ENCODE measurements at places on chromosomes 1 and 21. TPM values are rescaled to one million over a fixed set of nuclear protein-coding genes. Genes with fewer than 3 reads are reported as not detected.
A peak's percentile ranks its signal among the peaks of the same experiment; 100 is the strongest.

DNA sequence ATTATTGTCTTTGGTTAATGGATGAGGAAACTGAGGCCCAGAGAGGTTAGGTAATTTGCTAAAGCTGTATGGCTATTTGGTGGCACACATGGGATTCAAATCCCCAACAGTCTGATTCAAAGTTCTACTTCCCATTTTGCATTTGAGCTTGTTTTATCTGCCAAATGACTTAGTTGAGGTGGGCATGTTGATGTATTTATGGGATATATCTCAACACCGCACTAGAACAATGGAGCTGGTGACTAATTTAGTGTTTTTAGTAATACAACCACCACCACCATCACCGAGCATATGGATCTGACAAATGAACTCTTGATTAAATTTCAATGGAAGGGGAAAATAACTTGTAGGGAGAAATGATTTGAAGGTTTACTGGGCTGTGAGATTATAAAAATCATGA, 26.8 kb downstream of the THEM4 start:
- H3K27me3 ChIP-seq, result no peaks in the 10 kb centered on the region
- H3K36me3 ChIP-seq, result no peaks in the 10 kb centered on the region
- H3K4me1 ChIP-seq, result no peaks in the 10 kb centered on the region
- H3K27ac ChIP-seq, result no peak overlapping the region
- H3K4me3 ChIP-seq, result no peak overlapping the region
- no peak for DNase-seq

DNA sequence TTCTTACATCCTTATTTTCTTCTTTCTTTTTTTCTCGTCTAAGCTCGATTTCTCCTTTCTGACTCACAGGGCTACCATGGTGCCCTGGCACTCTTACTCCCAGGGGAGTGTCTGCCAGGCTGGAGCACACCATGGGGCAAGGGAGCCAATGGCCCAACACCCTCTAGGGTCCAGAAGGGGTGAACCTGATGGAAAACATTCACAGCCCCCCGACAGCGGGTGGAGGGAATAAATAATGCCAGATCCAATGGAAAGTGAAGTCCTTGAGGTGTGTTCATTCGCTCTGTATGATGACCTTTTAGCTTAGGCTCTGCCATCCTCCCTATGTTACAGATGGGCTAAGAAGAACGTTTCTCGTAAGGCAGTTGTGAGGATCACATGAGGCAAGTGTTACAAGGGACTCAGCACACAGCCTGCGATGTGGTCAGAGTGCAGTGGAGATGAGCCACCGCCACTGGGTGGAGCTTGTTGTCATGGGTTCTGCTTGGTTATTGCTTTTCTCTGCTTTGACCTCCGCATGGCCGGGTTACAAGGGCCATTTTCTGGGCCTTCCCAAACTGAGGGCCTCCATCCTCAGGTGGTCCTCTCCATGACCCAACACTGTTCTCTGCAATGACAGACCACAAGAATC, 3.5 kb upstream of the FCMR start:
- no peaks in the 10 kb centered on the region for H3K27me3 ChIP-seq
- peak overlapping the region; percentile 78 for H3K27ac ChIP-seq
- no peaks in the 10 kb centered on the region for H3K36me3 ChIP-seq
- no peak overlapping the region for H3K4me3 ChIP-seq
- peaks cover 40% of the 10 kb centered on the region for H3K4me1 ChIP-seq
- DNase-seq, result peak; percentile 81

DNA sequence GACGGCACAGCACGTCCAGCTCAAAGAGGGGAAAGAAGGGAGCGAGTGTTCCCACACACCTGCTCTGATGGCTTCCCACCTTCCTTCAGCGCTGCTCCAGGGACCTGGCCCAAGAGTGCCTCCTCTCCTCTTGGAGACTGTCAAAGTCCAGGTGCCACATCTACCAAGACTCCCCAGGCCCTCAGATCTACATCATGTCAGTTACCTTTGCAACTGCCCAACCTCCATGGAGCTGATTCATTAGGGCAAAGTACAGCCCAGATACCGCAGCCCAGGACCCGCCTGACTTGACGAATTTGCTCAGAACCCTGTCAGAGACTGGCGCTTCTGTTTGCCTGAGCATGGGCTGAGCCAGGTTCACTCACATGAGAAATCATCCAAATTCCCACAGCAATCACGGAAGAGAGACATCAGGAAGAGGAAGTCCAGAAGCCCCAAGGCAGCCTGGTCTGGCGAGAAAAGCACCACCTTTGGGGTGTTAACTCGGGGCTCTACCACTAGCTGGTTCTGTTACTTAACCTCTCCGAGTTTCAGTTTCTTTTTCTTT, at the start of gene SEC16B:
SEC16B (minus strand) TSS at position 234 of the 547 bp plus-strand sequence. CDS start 2,077 bp downstream, outside the sequence.
- DNase-seq, result peak; percentile 57
- no peaks in the 10 kb centered on the region for H3K4me1 ChIP-seq
- no peak within 1 kb of the TSS for H3K4me3 ChIP-seq
- peak within 1 kb of the TSS; percentile 55 for H3K27ac ChIP-seq
- H3K27me3 ChIP-seq, result no peaks in the 10 kb centered on the region

DNA sequence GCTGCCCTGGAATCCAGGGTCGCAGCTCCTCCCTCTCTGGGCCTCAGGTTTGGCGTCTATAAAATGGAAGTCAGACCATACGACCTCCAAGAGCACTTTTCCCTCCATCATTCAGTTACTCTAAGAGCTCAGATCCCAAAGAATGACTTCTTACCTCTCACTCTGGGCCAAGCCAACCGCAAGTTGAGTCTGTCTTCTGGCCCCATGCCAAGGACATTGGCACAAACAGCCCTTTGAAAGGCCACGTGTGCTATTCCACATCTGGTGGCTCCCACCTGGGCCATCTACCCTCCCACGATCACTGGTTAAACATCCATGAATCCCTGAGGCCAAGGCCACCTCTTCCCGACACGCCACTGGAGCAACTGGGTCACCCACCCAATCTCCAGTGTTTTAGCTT, 12.4 kb downstream of the SLC2A7 start:
- H3K27ac ChIP-seq, result no peak overlapping the region
- no peak for DNase-seq
- peaks cover 3% of the 10 kb centered on the region for H3K4me1 ChIP-seq
- no peaks in the 10 kb centered on the region for H3K36me3 ChIP-seq

DNA sequence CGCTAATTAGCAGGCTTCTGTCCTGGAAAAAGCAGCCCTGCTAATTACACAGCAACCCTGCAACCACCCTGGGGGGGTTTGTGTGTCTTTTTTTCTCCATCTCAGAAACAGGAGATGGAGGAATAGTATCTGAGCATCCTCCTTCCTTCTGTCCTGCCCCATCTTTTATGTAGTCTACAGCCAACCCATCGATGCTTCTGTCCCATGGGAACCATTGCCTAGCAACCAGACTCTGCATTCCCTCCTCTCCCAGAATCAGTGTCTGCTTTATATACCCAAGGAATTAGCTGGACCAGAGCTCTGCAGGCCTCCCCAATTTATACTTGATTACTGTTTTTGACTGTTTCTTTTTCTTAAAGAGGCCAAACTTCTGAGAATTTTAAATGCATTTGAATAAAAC, 35.1 kb downstream of the LRRC38 start:
- H3K27ac ChIP-seq, result no peak overlapping the region
- no peaks in the 10 kb centered on the region for H3K27me3 ChIP-seq
- H3K36me3 ChIP-seq, result no peaks in the 10 kb centered on the region
- H3K4me3 ChIP-seq, result no peak overlapping the region
- no peaks in the 10 kb centered on the region for H3K4me1 ChIP-seq
- DNase-seq, result no peak

GRCh38 chr1:24861821-24862727, 68.0 kb downstream of the RUNX3 start:
- peak overlapping the region; percentile 64 for H3K27ac ChIP-seq
- peak; percentile 73 for DNase-seq
- no peak overlapping the region for H3K4me3 ChIP-seq
- H3K4me1 ChIP-seq, result peaks cover 3% of the 10 kb centered on the region

- no peak overlapping the region for H3K27ac ChIP-seq
- DNase-seq, result no peak
- no peaks in the 10 kb centered on the region for H3K27me3 ChIP-seq
- H3K4me3 ChIP-seq, result no peak overlapping the region
Observed at GRCh38 chr1:177915641-177916040, 54.2 kb downstream of the SEC16B start.

DNA sequence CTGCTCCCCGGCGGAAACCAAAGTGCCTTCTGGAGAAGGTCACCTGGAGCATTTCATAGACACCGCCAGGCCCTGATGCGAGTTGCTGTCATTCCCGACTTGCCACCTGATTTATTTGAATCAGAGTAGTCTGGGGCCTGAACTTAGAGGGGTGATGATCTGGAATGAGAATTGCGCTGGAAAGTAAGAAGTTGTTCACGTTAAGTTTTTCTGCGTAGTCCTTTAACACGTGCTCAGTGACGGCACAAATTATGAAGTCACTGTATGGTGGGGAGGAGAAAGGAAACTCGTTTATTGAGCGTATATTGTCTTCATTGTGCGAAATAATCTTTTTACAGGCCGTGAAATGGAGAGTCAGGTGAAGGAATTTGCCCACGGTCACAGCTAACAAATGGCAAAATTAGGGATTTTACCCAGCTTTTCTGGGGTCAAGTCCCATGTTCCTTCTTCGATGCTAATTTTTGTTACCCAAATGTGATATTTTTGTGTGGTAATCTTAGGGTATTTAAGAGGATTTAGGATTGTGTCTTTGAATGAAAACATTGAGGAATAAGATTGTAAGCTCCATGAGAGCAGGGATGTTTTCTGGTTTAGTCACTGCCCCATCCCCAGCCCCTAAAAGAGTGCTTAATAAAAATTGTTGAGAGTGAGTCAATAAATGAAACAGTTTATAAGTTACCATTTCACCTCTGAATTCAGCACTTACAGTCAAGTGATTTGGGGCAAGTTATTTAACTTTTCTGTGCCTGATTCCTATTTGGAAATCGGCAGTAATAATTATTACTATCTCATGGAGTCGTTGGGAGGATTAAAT, 46.4 kb upstream of the NBL1 start:
- DNase-seq, result no peak
- no peaks in the 10 kb centered on the region for H3K36me3 ChIP-seq
- peak overlapping the region; percentile 90 for H3K4me3 ChIP-seq
- peaks cover 33% of the 10 kb centered on the region for H3K4me1 ChIP-seq

DNA sequence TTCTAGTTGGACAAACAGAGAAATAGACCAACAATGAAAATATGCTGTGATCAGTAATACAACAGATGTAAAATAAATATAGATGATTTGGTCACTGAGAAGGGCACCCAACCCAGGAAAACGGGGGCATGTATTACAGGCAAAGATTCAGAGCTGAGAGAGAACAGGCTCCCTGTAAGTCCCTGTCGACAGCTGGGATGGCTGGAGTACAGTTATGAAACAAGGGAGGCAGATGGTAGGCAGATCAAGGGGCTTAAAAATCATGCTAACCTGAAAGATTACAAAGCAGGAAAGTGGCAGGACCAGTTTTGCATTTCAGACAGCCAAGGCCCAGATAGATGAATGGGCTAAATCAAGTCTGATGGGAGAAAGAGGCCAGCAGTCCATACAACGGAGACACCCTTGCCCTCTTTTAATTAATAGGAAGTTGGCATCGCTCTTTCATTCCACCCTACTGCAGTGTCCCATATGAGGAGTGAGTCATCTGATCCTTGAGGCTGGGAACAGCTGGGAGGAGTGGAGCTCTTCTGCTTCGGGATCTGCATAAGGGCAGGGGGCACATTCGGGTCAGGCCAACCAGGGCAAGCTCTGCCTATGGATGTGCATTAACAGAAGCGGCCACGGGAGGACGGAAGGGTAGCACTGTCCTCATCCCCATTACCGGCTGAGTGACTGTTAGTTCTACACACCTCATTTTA, 171.1 kb downstream of the DAB1 start:
- no peaks in the 10 kb centered on the region for H3K27me3 ChIP-seq
- DNase-seq, result no peak
- no peaks in the 10 kb centered on the region for H3K36me3 ChIP-seq
- H3K4me1 ChIP-seq, result no peaks in the 10 kb centered on the region
- no peak overlapping the region for H3K27ac ChIP-seq
- H3K4me3 ChIP-seq, result no peak overlapping the region

DNA sequence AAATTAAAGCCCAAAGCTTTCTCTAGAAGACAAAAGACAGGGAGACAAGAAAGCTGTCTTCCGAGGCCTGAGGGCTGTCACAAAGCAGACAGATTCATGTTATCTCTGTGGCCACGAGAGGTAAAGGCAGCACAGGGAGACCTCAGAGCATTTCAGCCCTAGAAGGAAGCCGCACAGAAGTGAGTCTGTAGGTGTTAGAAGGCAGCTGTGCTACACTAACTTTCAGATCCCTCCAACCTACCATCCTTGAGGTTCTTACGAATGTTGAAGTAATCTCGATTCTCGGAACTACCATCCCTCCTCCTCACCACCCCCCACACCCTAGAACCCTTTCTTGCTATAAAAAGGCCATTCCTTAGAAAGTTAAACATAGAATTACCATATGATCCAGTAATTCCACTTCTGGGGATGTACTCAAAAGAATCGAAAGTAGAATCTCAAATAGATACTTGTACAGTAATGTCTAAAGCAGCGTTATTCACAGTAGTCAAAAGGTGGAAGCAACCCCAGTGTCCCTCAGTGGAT, 21.5 kb upstream of the LYST start:
- H3K4me1 ChIP-seq, result no peaks in the 10 kb centered on the region
- no peaks in the 10 kb centered on the region for H3K27me3 ChIP-seq
- no peak overlapping the region for H3K27ac ChIP-seq
- no peak for DNase-seq
- H3K36me3 ChIP-seq, result no peaks in the 10 kb centered on the region
- H3K4me3 ChIP-seq, result no peak overlapping the region

- no peak for DNase-seq
- H3K4me3 ChIP-seq, result no peak overlapping the region
- no peaks in the 10 kb centered on the region for H3K36me3 ChIP-seq
Observed at GRCh38 chr1:206573319-206573718, 38.9 kb downstream of the EIF2D start.

DNA sequence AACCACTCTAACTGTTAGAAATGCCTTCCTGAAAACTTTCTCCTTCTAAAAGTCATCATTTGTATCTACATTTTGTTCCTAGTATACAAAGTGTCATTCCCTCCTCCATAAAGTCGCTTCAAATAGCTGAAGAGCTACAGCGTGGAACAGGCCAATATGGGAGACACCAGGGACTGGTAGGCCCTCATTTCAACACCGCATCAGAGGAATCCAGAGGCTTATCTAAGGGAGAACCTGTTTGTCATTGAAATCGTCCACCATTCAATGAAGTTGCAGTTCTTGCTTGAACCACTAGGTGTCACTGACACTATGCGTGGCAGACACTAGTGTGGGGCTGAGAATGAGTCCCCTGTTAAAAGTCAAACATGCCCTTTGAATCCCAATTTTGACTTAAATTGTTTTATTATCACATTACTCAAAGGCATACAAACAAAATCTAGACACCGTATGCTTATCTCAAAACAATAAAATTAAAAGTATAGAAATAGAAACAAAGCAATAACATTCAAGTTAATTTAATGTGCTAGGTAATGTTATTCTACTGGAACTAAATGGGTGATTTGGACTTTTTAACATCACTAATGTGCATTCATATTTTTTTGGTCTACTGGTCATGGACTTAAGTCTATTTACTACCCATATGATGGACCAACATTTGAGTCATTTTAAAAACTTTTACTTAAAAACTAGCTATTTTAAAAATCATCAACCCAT, 182.3 kb downstream of the FCRL5 start:
- H3K27ac ChIP-seq, result no peak overlapping the region
- peaks cover 26% of the 10 kb centered on the region for H3K4me1 ChIP-seq

FLVCR1 gene
- 21.3 TPM for total RNA-seq

CYB561D1 gene
- total RNA-seq, result 15.4 TPM

SLC25A24 gene
- total RNA-seq, result 77.5 TPM

REN gene
- not detected for total RNA-seq

NPL gene
- total RNA-seq, result 11.4 TPM

TIMM17A gene
- total RNA-seq, result 33.5 TPM

CRNN gene
- total RNA-seq, result not detected
